ENCODE measurements at places on chromosomes 16 and 17.

- DNase-seq: no peak
Measured at GRCh38 chr16:77840673-77841501, 52.5 kb downstream of the VAT1L start.

DNA sequence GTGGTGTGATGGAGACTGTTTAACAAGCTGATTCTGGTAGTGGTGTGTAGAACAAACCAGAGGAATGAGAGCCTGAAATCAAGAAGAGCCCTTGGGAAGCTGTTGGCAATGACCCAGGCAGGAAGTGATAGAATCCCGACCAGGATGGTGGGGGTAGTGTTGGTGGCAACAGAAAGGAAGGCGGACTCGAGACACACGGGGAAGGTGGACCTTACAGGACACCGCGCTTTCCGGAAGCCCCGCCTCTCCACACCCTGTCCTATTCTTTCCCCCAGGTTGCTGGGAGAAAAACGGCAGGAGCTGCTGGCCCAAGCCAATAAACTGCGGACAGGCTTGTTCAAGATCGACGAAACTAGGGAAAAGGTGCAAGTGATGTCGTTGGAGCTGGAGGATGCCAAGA, 30.0 kb upstream of the KDM6B start:
- DNase-seq: no peak

DNA sequence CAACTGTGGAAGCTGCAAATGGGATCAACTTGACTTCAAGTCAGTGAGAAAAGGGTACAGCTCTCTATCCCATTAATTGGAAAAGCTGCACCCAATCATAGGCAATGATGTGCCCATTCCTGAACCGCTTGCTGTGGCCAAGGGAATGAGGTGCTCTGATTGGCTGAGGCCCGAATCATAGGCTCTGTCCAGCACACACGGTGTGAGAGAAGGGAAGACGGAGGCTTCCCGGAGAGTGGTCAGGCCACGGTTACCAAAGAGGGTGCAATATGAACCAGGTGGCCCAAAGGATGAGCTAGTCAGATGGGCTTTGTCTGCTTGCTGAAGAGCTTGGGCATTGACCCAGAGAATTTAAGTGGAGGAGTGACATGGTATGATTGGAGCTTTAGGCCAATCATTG, 353.3 kb downstream of the CPPED1 start:
- no peak for DNase-seq

DNA sequence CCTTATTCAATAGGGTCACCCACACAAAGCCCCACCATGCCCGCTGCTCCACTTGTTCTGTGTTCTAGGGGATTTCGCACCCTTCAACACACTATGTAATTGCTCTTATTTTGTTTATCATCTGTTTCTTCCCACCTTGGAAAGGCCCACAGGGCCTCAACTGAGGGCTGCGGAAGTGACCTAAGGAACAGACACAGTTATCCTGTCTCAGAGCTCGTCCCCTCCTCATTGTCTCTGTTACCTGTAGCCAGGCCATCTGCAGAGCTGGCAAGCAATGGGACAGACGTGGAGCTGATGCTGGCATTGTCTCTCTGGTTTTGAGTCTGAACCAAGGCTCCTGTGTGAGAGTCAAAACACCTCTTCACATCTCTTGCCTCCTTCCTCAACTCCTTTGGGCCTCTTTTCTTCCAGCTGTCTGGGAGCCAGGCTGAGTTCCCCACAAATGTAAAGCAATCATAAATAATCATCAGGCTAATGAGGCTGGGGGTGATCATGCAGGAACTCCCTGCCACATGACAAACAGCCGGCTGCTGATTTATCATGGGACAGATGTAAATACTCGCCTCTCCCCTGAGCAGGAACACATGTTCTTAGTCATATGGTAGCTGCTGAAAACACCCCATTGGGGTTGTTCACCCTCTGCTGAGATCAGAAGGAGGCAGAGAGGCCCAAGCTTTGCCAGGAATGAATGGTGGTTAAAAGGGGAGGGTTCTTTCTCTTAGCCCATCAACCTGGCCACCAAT, 71.9 kb downstream of the AXIN2 start:
- DNase-seq: no peak

- DNase-seq: no peak
Measured at GRCh38 chr16:4058386-4058785, 57.9 kb downstream of the ADCY9 start.

GRCh38 chr17:58533616-58534188, 19.3 kb upstream of the MTMR4 start:
- DNase-seq: no peak

All from CD4-positive, alpha-beta T cell treated with Interleukin-15 for 4 hours (primary cell).